ENCODE measurements at places on chromosomes 5 and 9. TPM values are rescaled to one million over a fixed set of nuclear protein-coding genes. Genes with fewer than 3 reads are reported as not detected.
A peak's percentile ranks its signal among the peaks of the same experiment; 100 is the strongest.

The CCL21 gene
- total RNA-seq = 1.7 TPM

The FBXL7 gene
- total RNA-seq = 1.1 TPM

DNA sequence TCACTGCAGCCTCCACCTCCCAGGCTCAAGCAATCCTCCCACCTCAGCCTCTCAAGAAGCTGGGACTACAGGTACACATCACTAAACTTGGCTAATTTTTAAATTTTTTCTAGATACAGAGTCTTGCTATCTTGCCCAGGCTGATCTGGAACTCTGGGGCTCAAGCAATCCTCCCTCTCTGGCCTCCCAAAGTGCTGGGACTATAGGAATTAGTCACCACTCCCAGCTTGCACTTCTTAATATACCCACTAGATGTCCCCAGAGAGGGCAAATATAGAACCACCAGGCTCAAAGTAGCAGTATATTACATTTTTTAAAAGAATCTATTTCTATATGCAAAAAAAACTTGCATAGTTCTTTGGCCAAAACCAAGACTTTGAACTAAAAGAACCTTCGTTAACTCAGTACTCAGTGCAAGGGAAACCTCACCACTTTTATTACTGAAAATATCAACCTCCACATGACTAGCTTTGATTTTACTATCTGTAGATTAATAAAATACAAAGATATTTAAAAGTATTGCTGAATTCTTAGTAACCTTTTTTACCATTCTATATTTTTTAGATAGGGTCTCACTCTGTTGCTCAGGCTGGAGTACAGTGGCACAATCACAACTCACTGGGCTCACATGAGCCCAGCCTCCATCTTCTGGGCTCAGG is 25.8 kb upstream of the HSD17B3 start:
- DNase-seq = no peak

- no peak for DNase-seq
These were observed 16.9 kb upstream of the PFDN1 start for GRCh38 chr5:140319833-140320232.

- no peak for DNase-seq
These were observed 356.9 kb upstream of the WWC1 start for GRCh38 chr5:167934551-167934971.

The TMEM215 gene
- total RNA-seq = not detected

The PCDHA6 gene
- total RNA-seq = not detected

DNA sequence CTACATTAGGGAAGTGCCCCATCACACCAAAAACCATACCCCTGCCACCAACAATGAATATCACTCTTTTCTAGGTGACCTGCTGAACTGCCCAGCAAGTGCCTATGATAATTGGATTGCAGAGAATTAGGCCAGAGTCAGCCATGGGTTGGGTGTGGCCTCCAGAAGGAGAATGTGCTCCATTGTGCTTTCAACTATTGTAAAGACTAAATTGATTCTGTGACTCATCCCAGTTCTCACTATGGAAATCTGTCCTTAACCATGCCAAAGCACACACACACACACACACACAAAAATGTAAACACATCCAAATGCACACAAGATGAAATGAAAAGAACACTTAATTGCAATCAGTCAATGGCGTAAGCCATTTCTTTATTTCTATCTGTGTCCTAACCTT is 25.7 kb downstream of the DRD1 start:
- DNase-seq = no peak

DNA sequence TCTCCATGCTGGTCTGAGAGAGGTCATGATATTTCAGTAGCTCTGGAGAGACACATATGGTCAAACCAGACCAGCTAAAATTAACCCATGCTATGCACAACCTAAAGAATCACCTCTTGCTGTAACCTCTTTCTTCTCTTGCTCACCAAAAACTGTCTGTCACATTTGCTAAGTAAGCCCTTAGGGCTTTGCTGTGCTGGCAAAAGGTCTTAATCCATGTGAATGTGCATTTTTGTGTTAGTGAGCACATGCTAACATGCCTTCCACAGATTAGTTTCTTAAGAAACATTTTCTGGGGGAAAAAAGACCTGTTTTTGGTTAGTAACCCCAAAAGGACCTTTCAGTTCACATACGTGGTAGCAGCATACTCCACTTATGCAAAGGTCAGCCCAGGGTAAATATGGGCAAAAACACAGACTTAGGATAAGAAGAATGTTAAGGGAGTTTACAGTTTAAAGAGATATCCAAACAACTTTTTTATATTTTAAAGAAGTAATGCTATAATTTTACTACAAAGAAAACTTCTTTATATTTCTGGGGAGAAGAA is 124.2 kb upstream of the CCDC152 start:
- DNase-seq = no peak

The CCL28 gene
- 2.3 TPM for total RNA-seq

- DNase-seq = no peak
These were observed 8.5 kb downstream of the EXOSC3 start for GRCh38 chr9:37776328-37776727.

The NTRK2 gene
- 0.38 TPM for total RNA-seq

DNA sequence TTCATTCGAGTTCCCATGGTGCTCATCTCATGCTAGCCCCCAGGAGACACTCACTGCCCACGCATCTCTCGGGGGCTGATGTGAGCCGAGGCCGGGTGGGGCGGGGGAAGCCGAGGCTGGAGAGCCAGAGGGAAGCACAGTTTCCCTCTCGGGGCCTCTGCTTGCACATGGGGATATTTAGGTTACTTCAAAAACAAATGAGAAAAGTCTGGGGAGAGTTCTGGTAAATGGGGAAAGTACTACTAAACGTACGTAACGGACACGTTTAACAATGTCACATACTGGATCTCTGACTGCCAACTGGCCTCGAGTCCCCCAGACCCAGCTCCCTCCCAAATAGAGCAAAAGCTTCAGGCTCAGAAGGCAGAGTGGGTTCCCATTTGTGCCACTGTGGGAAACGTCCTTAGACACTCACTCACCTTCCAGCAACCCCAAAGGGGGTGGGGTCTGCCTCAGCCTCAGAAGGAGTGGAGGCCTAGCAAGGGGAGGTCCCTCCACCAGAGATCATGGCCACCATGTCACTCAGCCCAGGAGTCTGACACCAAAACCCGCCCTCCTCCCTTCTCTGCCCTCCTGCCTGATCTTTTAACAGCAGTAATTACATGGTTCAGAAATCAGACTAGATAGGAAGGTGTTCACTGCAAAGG is 33.8 kb upstream of the NTNG2 start:
- DNase-seq = no peak

DNA sequence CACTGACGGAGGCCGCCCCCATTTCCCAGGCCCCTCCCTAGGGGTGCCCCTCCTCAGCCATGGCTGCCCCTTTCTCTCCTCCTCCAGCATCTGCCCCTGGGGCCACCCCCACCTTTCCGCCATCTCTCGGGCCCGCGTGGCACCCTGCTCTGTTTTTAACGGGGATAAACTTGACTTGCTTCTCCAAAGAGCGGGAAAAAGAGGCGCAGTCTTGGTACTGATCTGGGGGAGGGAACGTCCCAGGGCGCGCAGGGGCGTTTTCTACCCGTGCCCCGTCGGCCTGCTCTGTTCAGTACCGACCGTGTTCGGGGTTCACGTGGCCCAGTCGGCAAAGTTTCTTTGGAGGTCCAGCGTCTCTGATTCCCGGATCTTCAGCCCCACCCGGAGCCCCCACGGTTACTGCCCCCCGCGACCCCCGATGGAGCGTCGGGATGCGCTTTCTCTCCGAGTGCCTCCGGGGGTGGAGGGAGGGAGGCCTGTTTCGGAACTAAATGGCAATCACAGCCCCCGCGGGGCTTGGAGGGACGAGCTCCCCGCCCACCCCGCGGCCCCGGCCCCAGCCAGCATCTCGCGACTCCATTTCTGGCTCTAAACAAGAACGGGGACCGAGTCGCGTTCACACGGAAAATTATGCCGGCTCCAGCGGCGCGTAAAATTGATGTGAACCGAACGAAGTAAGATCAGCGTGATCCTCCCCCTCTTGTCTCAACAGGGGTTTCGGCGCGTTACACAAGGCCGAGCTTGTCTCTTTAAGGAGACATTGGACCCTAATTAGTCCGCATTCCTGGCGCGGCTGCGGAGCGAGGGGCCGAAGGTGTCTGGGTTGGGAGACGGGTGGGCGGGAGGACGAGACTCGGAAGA is 1.1 kb upstream of the TLE4 start:
- peak; percentile 53 for DNase-seq
